ENCODE measurements at places on chromosomes 1 and 21. TPM values are rescaled to one million over a fixed set of nuclear protein-coding genes. Genes with fewer than 3 reads are reported as not detected.

ADORA3 gene
- total RNA-seq: 4.7 TPM

FCGR3B gene
- total RNA-seq: not detected

AIM2 gene
- 9.1 TPM for total RNA-seq

- no peaks in the 10 kb centered on the region for H3K4me1 ChIP-seq
- DNase-seq: no peak
- H3K27me3 ChIP-seq: no peaks in the 10 kb centered on the region
- no peaks in the 10 kb centered on the region for H3K36me3 ChIP-seq
- no peak overlapping the region for H3K4me3 ChIP-seq
Observed at GRCh38 chr1:109208394-109208793, 5.3 kb upstream of the SARS1 start.

DNA sequence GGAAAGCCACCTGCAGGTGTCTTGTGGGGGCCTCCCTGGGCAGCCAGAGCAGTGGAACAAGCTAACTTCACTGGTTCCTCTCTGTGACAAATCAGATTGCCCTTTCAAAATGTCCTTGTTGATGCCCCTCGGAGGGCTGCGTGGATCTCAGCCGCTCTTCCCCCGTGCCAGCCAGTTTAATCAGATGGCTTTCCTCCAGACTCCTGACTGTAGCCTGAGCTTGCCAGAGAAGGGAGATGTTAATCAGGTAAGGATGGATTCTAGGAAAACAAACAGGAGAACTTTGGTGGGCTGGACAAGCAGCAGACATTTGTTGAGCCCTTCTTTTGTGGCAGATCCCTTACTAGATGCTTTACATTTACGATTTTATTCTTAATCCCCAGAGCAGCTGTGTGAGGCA, 88.2 kb downstream of the DMRTA2 start:
- no peak overlapping the region for H3K27ac ChIP-seq
- H3K36me3 ChIP-seq: no peaks in the 10 kb centered on the region
- peaks cover 7% of the 10 kb centered on the region for H3K4me1 ChIP-seq
- no peak for DNase-seq
- no peak overlapping the region for H3K4me3 ChIP-seq

- DNase-seq: no peak
- H3K36me3 ChIP-seq: no peaks in the 10 kb centered on the region
- no peak overlapping the region for H3K27ac ChIP-seq
- no peaks in the 10 kb centered on the region for H3K27me3 ChIP-seq
Observed at GRCh38 chr1:92701147-92701546, 83.8 kb downstream of the EVI5 start.
